ENCODE measurements at places on chromosomes 12 and 14.

GRCh38 chr12:116606397-116606796 is 47.2 kb downstream of the MAP1LC3B2 start:
- no peak for DNase-seq

- DNase-seq = peak; percentile 39
Observed at GRCh38 chr14:91144425-91145145, 30.7 kb downstream of the DGLUCY start.

DNA sequence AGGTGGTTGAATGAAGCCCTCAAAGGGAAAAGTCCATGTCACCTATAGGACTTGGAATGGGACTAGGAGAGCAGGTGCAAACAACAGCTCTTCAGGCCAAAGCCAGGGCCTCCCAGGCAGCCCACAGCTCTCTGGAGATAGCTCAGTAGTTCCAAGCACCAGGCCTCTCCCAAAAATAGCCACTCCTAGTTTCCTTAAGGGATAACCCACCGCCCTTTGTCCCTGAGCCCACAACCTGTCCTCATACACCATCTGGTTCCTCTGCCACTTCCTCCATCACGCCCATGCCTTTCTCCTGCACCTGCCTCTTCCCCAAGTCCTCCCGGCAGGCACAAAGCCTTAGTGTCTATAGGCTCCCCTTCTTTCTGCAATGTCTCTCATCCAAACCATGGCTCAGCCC is 2.1 kb downstream of the RAB15 start:
- no peak for DNase-seq

- DNase-seq = no peak
Observed at GRCh38 chr12:1731019-1731687, 40.3 kb downstream of the ADIPOR2 start.

GRCh38 chr12:61554268-61555008 is 705.8 kb upstream of the USP15 start:
- DNase-seq = no peak

DNA sequence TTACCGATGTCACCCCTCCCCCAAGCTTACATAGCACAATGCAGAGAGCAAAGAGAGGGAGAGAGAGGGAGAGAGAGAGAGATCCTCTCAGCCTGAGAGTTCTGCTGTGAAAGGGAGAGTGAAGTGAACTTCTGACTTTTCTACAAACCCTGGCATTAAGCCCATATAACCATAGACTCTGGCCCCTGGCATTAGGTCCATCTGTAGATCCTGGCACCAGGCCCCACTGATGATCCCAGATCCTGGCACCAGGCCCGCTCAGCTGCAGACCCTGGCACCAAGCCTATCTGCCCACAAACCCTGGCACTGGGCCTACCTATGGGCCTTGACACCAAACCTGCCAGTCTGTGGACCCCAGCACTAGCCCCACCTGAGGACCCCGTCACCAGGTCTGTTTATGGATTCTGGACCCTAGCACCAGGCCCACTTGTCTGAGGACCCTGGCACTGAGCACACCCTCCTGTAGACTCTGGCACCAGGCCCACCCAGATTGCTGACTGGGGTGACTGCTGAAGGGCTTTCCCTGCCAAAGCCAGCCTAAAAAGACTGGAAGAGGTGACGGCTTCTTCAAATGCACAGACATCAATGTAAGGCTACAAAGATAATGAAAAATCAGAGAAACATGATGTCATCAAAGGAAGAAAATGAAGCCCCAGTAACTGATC is 14.5 kb upstream of the KRT83 start:
- DNase-seq = no peak

GRCh38 chr12:108119126-108119973 is 9.7 kb upstream of the WSCD2 start:
- no peak for DNase-seq

- peak; percentile 72 for DNase-seq
Observed at GRCh38 chr12:62602255-62603060, 135.8 kb downstream of the MON2 start.

GRCh38 chr12:111102102-111102739 is 181.8 kb upstream of the MYL2 start:
- DNase-seq = no peak

DNA sequence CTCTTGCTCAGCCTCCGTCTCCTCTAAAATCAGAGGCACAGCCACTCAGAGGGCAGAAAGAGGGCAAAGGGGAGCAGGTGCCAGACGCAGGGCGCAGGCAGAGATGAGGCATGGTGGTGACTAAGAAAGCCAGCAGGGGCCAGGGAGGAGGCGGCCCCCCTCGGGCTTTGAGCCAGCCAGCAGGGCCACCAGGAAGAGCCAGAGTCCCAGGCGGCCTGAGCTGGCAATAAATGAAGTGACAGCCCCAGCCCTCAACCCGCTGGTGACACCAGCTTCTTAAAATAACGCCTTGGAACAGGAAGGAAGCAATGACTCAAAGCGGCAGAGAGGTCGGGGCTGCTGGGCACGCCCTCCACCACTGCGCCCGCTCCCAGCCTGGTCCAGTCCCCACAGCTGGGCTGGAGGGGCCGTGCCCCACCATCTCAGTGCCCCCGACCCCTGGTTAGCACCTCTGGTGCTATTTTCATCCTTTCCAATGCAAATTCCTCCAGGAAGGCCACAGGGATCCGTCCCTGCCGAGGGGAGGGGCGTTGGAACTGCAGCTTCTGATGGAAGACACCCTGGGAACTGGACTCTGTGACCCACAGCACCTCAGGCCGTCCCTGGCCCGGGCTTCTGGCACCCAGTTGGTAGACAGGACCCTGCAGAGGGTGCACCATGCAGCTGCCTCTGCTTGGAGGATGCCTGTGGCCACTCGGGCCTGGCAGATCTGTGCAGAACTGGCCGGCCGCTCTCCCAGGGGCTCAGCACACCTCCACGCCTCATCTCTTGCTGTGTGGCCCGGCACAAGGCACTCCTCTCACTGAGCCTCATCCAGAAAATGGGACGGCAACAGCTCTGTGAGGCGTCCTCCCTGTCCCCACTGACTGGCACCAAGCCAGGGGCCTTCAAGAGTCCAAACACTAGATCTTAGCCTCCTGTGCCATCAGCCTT is 113.7 kb downstream of the NCOR2 start:
- DNase-seq = peak; percentile 39

DNA sequence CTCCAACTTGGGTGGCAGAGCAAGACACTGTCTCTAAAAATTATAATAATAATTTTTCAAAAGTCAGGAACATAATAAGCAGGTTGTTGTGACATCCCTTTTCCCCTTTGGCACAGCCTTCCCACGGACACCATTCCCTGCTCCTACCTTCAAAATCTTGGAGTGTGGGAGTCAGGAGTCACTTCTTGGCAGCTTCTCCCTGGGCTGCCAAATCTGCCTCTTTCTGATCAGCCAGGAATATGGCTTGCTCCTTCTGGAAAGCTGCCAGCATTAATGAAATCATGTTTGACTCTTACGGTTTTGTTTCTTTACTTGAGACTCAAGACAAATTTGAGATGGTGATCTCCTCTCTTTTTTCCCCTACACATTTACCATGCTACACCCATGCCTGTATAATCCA is 391.4 kb upstream of the SYT1 start:
- no peak for DNase-seq

- no peak for DNase-seq
Observed at GRCh38 chr14:81067156-81067555, 111.7 kb downstream of the TSHR start.

- no peak for DNase-seq
Observed at GRCh38 chr14:44369401-44370123, 137.5 kb downstream of the FSCB start.

- peak; percentile 30 for DNase-seq
Observed at GRCh38 chr12:90854136-90854689, 100.8 kb downstream of the CCER1 start.

DNA sequence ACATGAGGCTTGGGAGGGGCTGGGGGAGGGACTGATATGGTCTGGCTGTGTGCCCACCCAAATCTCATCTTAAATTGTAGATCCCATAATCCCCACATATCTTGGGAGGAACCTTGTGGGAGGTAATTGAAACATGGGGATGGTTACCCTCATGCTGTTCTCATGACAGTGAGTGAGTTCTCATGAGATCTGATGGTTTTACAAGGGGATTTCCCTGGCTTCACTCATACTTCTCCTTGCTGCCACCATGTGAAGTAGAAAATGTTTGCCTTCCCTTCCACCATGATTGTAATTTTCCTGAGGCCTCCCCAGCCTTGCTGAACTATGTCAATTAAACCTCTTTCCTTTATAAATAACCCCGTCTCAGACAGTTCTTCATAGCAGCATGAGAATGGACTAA is 362.9 kb downstream of the PCNX1 start:
- no peak for DNase-seq

- no peak for DNase-seq
Observed at GRCh38 chr14:94613720-94614644, 1.8 kb downstream of the SERPINA3 start.

DNA sequence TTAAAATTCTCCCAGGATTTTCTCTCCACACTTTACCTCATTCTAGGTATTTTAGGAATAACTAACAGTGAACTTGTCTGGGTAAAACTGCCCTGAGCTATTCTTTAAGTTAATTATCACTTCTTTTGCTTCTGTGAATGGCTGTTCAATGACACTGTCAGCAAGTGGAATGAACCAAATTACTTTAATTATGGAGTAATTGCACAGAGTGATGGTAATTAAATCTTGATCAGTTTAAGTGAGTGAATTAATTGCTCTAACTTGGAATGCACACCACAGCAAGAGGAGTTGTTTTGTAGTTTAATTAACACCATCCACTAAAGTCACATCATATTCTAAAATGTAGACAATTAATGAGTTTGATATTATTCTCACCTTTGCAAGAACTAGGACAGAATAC is 36.2 kb upstream of the TMEM260 start:
- DNase-seq = no peak

DNA sequence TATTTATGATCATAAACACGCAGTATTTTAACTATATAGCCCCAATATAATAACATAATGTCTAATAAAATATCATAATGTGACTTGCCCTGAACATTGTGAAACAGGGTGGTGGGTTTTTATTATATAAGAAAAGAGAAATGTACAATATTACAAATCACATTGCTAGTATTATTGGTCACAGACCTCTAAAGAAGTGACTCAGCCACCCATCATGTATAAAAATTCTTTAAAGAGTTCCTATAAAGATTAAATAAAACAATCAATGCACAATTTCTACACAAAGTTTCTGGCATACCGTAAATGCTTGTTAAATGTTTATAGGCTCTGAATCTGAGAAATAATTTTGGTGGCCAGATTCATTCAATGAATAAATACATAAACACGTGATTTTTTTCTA is 28.9 kb downstream of the ABCC9 start:
- no peak for DNase-seq

DNA sequence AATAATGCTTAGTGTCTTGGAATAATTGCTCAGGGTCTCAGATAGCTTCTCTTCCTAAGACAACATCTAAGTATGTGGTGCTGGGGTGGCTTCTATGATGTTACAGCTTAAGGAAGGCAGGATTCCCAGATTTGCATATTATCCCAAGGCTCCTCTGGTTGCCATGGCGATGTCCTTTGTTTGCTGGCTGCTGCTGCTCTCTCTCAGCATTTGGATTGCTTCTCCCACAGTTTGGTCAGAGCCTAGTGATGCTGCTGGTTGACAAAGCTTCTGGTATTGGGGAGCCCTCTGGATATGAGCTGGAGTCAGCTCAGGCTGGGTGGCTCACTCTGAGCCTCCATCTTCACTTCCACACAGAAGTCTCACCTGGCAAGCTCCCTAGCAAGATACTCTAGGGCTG is 56.4 kb upstream of the FBXO33 start:
- DNase-seq = no peak

DNA sequence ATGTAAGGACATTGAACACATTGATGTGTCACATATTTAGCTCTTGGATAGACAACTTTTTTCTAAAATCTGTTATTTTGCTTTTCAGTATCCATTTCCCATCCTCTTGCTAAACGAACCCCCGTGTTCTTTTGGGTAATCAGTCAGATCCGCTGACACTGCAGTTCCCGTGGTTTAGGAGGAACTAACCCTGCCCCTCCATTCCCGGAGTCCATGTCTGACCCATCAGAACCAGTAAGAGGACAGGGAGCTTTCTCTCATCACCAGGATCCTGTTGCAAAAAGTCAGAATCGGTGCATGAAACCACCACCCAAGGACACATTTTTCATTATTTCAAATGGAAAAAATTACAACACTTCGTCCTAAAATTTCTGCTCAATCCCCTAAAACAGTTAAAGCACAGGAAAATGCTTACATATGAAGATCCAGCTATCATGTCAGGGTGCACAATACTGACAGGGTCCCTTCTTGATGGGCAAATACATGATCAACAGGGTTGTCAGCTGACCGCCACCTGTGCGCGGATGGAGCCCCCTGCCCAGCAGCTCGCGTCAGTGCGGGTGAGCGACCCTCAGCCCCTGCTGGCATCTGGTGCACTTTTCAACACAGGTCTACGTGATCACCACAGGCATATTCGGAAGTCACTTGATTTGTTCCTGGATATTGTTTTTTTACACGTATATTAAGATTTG is 276.8 kb downstream of the ADGRD1 start:
- no peak for DNase-seq

DNA sequence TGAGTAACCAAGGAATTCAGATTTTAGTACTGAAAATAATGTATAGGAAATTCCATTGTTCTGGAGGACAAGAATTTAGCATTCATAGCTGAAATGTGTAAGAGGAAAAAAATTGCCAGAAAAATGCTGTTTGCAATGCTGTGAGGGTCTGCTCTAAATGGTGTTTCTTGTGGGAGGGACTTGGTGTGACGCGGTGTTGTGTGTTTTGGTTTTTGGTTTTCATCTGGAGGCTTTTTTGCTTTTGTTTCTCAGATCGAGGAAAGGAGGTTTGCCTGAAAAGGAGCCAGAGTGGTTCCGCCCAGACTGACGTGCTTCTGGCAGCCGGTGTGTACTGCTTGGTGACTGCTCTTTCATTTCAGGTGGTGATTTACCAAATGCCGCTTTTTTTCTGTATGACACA is 211.8 kb upstream of the HMGA2 start:
- DNase-seq = no peak

DNA sequence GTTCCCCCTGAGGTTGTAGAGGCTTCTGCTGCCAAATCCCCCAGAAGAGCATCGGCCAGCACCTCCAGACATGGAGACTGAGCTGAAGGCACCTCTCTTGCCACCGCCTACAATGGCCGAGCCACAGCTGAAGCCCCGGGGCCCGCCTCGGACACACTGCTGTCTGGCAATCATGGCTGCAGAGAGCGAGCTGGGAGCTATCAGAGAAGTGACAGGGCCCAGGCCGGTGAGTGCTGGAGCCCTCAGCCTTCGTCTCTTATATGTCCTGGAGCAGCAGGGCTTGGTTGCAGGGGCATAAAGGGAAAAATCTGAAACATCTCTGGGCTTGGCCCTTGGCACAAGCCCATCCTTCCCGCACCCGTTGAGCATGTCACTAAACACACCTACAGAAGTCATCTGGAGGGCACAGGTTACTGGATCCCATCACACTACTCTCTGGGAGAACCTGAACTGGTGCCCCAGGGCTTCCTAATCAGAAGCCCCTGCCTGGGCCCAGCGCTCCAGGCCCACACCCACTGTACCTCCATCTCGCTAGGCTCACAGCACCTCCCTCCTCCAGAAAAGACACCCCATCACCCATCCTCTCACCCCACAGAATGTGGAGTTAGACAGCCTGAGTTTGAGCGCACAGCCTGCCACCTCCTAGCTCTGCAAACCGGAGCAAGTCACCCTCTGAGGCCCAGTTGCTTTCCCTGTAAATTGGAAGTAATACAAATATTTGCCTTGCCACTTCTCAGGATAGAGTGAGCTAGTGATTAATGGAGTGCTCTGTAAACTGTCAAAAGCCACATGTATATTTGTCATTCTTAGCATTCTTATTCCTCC is at the start of gene KRT4:
TSS of gene KRT4 (minus strand) at position 232 of the 825 bp plus-strand sequence. CDS start at position 174, 58 bp downstream.
- no peak for DNase-seq

- DNase-seq = no peak
Observed at GRCh38 chr14:74531006-74531405, 37.4 kb downstream of the ISCA2 start.

GRCh38 chr12:122061253-122061652 is 17.3 kb upstream of the MLXIP start:
- no peak for DNase-seq

- DNase-seq = peak; percentile 10
Observed at GRCh38 chr14:85198001-85198400, 331.9 kb upstream of the FLRT2 start.
